ENCODE measurements at places on chromosomes 1 and 21. TPM values are rescaled to one million over a fixed set of nuclear protein-coding genes. Genes with fewer than 3 reads are reported as not detected.
A peak's percentile ranks its signal among the peaks of the same experiment; 100 is the strongest.

MMEL1 gene
- 5.4 TPM for total RNA-seq

DNA sequence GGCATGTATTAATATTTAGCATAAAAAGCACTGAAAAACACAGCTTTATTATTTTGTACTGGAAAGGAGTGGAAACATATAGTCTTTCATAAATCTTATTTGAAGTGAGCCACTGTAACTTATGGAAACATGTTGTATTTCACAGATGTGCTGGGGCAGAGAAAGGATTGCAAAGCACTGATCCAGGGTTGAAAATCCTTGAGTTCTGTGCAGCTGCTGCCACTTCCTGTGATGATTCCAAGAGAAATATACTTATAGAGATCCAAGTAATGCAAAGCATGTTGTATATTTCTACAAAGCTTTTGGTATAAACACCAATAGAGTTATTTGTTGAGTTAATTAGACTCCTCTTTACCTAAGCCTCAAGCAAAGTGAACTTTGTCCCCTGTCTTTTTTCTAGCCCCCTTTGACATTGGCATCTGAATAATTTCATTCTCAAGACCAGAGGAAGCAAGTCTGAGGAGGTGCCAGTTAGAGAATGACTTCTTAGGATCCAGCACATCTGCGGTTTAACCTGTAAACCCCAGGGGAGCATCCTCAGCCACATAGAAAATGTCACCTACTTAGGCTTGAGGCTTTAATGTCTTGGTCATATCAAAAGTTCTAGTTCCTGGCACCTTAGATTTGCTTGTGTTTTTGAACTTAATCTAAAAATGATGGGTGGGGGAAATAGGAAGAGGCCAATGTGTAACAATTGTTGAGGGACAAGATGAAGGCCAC lies 173.3 kb downstream of the FASLG start:
- no peak for DNase-seq

GRCh38 chr1:50972766-50973165 lies 2.7 kb downstream of the CDKN2C start:
- no peak for DNase-seq

DNA sequence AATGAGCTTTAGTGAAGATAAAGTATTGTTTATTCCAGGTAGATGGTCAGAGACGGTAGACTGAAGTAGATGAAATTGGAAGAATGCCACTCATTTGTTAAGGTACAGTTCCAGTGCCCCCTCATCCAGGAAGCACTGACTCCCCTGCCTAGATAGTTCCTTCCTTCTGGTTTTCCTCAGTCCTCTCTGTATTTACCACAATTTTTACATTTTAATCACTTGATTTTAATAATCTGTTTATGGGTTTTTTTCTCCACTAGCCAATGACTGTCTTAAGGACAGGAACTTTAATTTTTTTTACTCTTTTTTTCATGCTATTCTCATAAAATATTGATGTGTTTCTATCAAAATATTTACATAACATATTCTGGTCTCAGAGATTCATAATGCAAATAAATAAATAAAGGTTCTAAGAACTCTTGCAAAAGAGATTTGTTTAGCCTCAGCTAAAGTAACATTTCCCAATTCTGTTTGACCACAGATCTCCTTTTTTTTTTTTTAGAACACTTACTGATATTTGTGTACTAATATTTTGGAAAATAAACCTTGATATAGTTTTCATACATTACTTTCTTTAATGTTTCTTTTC lies 651.6 kb downstream of the PLPP3 start:
- no peak for DNase-seq

INSRR gene
- not detected for total RNA-seq

- DNase-seq = peak; percentile 69
Observed at GRCh38 chr1:27575840-27576331, 28.1 kb downstream of the AHDC1 start.

GRCh38 chr1:163265547-163265946 lies 56.2 kb upstream of the NUF2 start:
- no peak for DNase-seq

- no peak for DNase-seq
Observed at GRCh38 chr1:89850844-89851415, 30.1 kb downstream of the LRRC8D start.

GRCh38 chr21:15221799-15222386 lies 157.1 kb upstream of the NRIP1 start:
- DNase-seq = peak; percentile 5
